SK-N-SH treated with all-trans-retinoic acid at 6 μM for 48 hours (cell line): ENCODE measurements at places on chromosomes 11 and 22.

GRCh38 chr22:19766511-19767426, 6.2 kb downstream of the TBX1 start:
- peak; percentile 28 for ATAC-seq

DNA sequence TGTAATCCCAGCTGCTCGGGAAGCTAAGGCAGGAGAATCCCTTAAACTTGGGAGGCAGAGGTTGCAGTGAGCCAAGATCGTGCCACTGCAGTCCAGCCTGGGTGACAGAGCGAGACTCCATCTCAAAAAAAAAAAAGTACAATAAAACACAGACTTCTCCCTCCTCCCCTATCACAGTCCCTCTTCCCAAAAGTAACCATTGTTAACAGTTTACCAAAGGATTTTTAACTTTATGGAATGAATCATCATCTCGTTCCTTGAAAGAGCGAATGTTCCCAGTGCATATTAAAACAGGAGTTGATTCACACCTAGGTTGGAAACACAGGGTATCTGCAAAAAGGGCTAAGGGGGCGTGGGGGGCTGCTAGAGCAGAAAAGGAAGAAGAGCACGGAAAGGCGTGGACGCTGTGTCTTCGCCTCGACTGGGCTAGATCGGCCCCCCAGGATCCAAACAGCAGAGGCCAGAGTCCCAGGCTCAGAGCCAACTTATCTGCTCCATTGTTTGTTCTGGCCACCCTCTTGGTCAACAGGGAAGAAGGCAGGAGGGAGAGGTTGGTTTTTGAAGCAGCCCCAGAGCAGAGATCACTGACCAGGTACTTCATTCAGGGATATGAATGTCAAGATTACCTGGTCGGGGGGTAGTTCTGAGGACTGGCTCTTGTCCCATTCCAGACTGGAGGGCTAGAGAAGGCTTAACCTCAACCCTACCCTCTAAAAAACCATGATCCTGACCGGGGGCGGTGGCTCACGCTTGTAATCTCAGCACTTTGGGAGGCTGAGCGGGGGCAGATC, 2.1 kb upstream of the AHNAK start:
- ATAC-seq = no peak

DNA sequence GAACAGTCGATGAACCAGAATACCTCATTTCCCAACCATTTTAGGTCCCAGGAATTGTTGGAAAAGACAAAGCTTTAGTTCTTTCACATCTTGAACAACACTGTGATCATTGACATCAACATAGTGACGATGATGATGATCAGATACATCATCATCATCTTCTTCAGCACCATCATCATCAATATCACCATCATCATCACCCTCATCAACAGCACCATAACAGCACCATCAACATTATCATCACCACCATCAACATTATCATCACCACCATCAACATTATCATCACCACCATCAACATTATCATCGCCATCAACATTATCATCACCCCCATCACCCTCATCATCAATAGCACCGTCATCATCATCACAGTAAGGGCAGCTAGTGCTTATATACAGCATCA, 8.8 kb downstream of the SCUBE1 start:
- ATAC-seq = no peak

DNA sequence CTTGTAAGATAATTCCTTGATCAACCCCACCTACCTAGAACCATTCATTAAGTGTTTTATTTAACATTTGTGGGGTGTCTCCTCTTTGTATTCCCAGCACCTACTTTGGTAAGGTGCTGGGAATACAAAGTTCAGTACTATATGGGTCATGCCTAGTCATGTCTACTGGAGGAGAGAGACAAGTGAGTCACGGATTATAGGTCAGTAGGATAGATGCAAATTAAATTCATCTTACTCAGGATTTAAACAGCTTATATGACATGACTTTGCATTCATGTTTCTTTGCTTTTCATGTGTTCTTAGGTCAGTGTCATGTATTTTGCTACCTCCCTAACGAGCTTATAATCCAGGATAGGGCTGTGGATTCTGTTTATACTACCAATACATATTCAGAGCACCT, 3.4 kb upstream of the FADS1 start:
- no peak for ATAC-seq

- peak; percentile 46 for ATAC-seq
Measured at GRCh38 chr22:45784357-45785277, 113.0 kb downstream of the ATXN10 start.

GRCh38 chr22:23149743-23150238, 4.5 kb downstream of the RAB36 start:
- no peak for ATAC-seq

DNA sequence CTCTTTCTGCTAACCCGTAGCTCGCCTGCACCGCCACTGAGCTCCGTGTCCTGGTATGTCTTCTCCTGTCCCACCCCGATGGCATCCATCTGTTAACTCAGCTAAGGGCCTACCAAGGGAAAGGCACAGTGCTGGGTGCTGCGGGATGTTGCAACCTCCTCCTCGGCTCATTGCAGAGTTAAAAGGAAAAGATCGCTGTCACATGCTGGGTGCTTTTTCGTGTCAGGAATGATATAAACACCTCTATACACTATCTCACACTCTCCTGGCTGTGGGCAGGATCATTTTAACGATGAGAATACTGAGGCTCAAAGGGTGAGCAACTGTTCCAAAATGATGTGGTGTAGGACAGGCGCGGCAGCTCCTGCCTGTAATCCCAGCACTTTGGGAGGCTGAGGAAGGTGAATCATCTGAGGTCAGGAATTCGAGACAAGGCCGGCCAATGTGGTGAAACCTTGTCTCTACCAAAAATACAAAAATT, 10.1 kb downstream of the TXN2 start:
- ATAC-seq = no peak

- ATAC-seq = no peak
Measured at GRCh38 chr11:64119700-64120099, 46.2 kb downstream of the MACROD1 start.

DNA sequence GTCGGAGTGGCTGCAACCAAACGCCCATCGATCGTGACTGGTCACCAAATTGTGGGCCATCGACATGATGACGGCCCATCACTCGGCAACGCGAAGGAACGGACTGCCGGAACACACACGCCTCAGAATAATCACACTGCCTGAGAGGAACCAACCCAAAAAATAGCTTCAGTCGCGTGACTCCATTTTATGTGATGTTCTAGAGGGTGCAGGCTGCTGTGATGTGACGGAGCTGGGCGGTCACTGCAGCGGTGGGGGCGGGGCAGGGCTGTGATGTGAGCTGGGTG, 174.6 kb downstream of the CTTN start:
- ATAC-seq = no peak

- ATAC-seq = no peak
Measured at GRCh38 chr11:18704698-18705097, 6.1 kb downstream of the TMEM86A start.

DNA sequence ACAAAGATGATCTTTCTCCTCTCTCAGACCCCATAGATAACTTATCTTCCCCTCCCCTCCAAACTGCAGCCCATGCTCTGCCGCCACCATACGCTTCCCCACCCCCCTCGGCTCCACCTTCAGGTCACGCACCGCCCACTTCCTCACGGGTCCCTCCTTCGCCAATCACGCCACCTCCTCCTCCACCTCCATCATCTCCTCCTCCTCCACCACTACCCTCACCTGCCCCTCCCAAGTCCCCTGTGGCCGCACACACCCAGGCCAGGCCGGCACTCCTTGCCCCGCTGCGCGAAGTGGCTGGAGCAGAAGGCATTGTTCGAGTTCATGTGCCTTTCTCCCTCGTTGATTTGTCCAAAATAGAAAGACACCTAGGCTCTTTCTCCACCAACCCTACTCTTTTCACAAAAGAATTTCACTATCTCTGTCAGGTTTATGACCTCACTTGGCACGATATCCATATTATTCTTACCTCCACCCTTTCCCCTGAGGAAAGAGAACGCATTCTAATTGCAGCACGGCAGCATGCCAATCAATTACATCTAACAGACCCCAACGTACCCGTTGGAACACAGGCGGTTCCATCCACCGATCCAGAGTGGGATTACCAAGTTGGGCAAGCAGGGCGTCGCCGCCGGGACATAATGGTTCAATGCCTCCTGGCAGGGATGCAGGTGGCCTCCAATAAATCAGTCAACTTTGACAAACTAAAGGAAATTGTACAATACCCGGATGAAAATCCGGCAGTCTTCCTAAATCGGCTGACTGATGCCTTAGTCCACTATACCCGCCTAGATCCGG, 12.3 kb upstream of the OR56A3 start:
- no peak for ATAC-seq

GRCh38 chr11:12871241-12871640, 137.9 kb upstream of the RASSF10 start:
- ATAC-seq = no peak

- peak; percentile 52; the same call in 2 of the 3 replicates for ATAC-seq
Measured at GRCh38 chr11:16191212-16191867, 165.0 kb downstream of the SOX6 start.

- ATAC-seq = no peak
Measured at GRCh38 chr22:42114721-42115120, 15.9 kb downstream of the CYP2D6 start.

DNA sequence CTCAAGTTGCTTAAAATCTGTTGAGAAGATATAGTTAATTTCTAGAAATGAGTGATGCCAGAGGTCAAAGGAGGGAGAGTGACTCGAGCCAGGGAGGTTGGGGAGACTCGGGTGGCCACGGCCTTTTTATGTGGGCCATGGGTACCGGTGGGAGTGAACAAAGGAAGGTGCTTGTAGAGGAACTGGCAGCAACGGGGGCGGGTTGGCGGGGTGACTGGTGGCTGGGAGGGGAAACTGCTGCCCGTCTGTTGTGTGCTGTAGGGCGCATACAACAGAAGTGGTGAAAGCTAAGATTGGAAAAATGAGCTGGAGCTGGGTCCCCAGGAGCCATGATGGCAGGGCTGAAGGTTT, 5.4 kb downstream of the DAGLA start:
- ATAC-seq = no peak
